ENCODE measurements at places on chromosomes 3 and 15. TPM values are rescaled to one million over a fixed set of nuclear protein-coding genes. Genes with fewer than 3 reads are reported as not detected.

SERPINI2 gene
- not detected for polyA plus RNA-seq

DNA sequence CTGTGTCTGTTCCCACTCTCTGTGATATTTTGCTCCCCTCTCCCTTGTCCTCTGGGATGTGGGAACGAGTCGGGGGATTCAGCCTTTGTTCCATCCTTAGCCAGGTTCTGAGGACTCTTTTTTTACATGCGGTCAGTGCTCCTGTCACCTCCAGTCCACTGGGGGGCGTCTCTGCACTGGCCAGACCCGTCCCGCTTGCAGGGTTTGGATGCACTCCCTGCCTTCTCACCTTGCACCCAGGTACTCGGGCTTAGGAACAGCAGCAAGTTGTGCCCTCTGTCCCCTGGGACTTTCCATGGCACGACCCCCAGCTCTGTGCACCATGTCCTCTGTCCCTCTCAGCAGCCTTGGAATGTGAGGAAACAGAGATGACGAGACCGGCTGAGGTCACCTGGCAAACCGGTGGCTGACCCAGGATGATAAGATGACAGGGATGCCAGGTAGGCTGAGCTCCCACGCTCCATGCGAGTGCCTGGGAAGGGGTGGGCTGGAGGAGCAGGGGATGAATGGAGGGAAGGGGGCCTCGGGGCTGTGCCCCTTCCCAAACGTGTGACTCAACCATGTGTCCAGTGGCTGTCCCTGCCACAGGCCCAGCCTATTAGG is 27.3 kb upstream of the FGD5 start:
- H3K4me1 ChIP-seq: no peaks in the 10 kb centered on the region
- peak; percentile 65 for DNase-seq
- H3K27ac ChIP-seq: no peak overlapping the region
- H3K4me3 ChIP-seq: no peak overlapping the region
- H3K36me3 ChIP-seq: no peaks in the 10 kb centered on the region

DNA sequence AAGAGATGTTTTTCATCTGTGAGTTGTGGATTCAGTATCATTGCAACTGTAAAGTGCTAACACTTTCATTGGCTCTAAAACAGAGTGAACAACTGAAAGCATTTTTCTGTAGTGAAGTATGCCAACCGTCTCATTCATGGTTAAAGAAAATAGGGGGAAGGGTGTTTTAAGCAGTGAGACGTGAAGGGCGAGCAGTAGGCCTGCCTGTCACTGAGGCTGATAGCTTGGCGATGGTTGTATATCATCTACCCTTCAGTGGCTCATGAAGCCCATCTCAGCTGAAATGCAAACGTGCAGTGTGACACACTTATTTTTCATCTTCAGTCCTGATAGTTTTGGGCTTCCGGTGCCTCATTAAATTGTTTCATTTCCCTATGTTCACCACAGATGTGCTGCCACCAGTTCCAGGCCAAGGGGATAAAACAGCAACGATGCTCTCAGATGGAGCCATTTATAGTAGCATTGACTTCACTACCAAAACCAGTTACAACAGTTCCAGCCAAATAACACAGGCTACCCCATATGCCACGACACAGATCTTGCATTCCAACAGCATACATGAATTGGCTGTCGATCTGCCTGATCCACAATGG is 562.0 kb downstream of the ROBO2 start:
- no peak for DNase-seq
- H3K4me1 ChIP-seq: no peaks in the 10 kb centered on the region
- no peaks in the 10 kb centered on the region for H3K27me3 ChIP-seq
- no peak overlapping the region for H3K4me3 ChIP-seq
- H3K36me3 ChIP-seq: no peaks in the 10 kb centered on the region

LMCD1 gene
- 18.6 TPM for polyA plus RNA-seq

- H3K4me3 ChIP-seq: no peak overlapping the region
- no peaks in the 10 kb centered on the region for H3K4me1 ChIP-seq
- peak; percentile 41 for DNase-seq
- no peak overlapping the region for H3K27ac ChIP-seq
- no peaks in the 10 kb centered on the region for H3K27me3 ChIP-seq
- H3K36me3 ChIP-seq: peaks cover 27% of the 10 kb centered on the region
Measured at GRCh38 chr15:90482124-90483011, 47.4 kb upstream of the CRTC3 start.

CFAP161 gene
- not detected for polyA plus RNA-seq

PLA2G4D gene
- polyA plus RNA-seq: not detected

DNA sequence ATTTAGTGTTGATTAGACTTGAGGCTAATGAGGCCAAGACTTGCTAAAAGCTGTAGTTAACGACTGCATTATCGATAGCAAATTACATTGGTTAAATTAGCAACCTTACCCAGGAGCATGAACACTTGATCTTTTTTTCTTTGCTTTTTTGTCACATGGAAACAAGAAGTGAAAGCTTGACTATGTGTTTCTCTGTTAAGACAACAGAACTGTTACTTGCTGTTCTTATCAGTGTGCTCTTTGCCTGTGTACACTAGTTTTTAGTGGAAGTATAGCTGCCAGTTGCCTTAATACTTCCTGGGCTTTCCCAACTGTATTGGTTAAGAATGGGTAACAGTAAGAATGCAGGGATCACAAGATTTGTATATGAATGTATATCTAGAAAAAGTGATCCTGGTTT is 625.5 kb downstream of the NAALADL2 start:
- no peak for DNase-seq
- no peak overlapping the region for H3K27ac ChIP-seq
- no peaks in the 10 kb centered on the region for H3K36me3 ChIP-seq

- DNase-seq: no peak
- H3K4me3 ChIP-seq: no peak overlapping the region
- H3K27me3 ChIP-seq: no peaks in the 10 kb centered on the region
- H3K4me1 ChIP-seq: no peaks in the 10 kb centered on the region
- no peaks in the 10 kb centered on the region for H3K36me3 ChIP-seq
- no peak overlapping the region for H3K27ac ChIP-seq
Measured at GRCh38 chr3:122661633-122662032, 19.0 kb upstream of the PARP14 start.

- H3K27me3 ChIP-seq: peaks cover 4% of the 10 kb centered on the region
- H3K4me1 ChIP-seq: peaks cover 17% of the 10 kb centered on the region
- no peaks in the 10 kb centered on the region for H3K36me3 ChIP-seq
- no peak for DNase-seq
- H3K27ac ChIP-seq: peak overlapping the region; percentile 88
- H3K4me3 ChIP-seq: no peak overlapping the region
Measured at GRCh38 chr15:44186705-44187104, 8.4 kb downstream of the FRMD5 start.

- no peak for DNase-seq
- no peaks in the 10 kb centered on the region for H3K4me1 ChIP-seq
- no peak overlapping the region for H3K27ac ChIP-seq
- H3K4me3 ChIP-seq: no peak overlapping the region
- H3K27me3 ChIP-seq: no peaks in the 10 kb centered on the region
- no peaks in the 10 kb centered on the region for H3K36me3 ChIP-seq
Measured at GRCh38 chr3:191915712-191916111, 454.7 kb downstream of the PYDC2 start.

DNA sequence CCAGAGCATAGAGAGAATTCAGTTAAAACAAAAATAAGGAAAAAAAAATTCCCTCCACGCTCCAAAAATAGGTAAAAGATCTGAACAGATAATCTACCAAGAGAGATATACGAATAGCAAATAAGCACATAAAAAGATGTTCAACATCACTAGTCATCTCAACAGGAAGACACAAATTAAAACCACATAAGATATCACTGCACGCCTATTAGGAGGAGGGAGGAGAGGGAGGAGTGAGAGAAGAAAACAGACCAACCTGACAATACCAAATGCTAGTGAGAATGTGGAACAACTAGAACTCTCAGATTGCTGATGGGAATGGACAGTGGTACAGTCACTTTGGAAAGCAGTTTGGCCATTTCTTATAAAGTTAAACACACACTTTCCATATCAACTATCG is 212.5 kb downstream of the FMN1 start:
- H3K36me3 ChIP-seq: no peaks in the 10 kb centered on the region
- H3K27me3 ChIP-seq: no peaks in the 10 kb centered on the region
- no peak overlapping the region for H3K27ac ChIP-seq

MYL3 gene
- polyA plus RNA-seq: 2,590 TPM

GRCh38 chr15:61644550-61644949 is 415.4 kb upstream of the RORA start:
- peaks cover 17% of the 10 kb centered on the region for H3K4me1 ChIP-seq
- no peaks in the 10 kb centered on the region for H3K36me3 ChIP-seq
- peaks cover 11% of the 10 kb centered on the region for H3K27me3 ChIP-seq
- H3K4me3 ChIP-seq: no peak overlapping the region
- peak; percentile 9 for DNase-seq

DNA sequence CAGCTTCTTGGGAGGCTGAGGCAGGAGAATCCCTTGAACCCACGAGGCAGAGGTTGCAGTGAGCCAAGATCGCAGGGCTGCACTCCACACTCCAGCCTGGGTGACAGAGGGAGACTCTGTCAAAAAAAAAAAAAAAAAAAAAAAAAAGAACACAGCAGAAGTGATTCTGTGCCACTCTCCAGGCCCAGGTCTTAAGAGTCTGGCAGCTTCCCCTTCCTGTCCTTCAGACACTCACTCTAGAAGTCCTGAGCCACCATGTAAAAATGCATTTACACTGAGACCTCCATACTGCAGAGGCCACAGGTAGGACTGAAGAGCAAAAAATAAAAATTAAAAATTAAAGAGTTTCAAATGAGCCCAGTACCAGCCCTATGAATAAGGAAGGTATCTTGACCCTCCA is 11.8 kb upstream of the CDV3 start:
- no peak overlapping the region for H3K27ac ChIP-seq
- H3K4me1 ChIP-seq: no peaks in the 10 kb centered on the region
- no peak for DNase-seq
- H3K27me3 ChIP-seq: no peaks in the 10 kb centered on the region
- no peak overlapping the region for H3K4me3 ChIP-seq

DNA sequence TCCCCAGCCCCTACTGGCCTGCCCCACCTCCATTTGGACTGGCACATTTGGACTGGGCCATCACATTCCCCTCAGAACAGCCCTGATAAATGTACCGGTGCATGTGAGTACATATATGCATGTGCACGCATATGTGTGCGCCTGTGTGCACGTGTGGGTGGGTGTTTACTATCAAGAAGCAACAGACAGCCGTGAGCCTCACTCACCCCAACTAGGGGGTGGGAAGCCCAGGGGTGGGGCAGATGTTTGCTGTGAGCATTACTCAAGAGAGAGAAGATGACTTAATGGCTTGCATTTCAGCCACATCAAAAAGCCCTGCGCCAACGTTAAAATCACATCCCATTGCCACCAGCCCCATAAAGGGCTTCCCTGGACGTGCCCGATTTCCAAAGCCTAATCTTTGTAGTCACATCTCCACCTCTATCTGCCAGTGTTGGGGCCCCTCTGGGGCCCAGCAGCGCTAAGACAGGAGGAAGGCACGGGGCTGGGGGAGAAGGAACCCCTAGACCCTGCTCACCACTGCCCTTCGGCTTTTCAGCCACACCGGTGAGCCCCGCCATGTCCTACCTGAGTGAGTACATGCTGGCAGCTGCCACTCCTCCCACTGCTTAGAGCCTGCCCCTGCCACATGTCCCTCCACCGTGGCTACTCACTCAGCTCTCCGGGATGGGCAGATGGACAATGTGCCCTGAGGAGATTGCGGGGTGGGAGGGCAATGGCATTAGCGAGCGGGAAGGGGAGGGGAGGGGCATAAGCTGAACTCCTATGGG is 10.9 kb downstream of the ITIH3 start:
- DNase-seq: no peak
- H3K36me3 ChIP-seq: no peaks in the 10 kb centered on the region
- H3K4me1 ChIP-seq: no peaks in the 10 kb centered on the region
- H3K27me3 ChIP-seq: peaks cover 3% of the 10 kb centered on the region
- H3K27ac ChIP-seq: no peak overlapping the region
- no peak overlapping the region for H3K4me3 ChIP-seq

GRCh38 chr3:69251078-69251805 is 128.8 kb upstream of the LMOD3 start:
- peak; percentile 18 for DNase-seq
- no peaks in the 10 kb centered on the region for H3K36me3 ChIP-seq
- no peak overlapping the region for H3K4me3 ChIP-seq
- peaks cover 37% of the 10 kb centered on the region for H3K4me1 ChIP-seq
- H3K27me3 ChIP-seq: no peaks in the 10 kb centered on the region
- H3K27ac ChIP-seq: peak overlapping the region; percentile 71

DNA sequence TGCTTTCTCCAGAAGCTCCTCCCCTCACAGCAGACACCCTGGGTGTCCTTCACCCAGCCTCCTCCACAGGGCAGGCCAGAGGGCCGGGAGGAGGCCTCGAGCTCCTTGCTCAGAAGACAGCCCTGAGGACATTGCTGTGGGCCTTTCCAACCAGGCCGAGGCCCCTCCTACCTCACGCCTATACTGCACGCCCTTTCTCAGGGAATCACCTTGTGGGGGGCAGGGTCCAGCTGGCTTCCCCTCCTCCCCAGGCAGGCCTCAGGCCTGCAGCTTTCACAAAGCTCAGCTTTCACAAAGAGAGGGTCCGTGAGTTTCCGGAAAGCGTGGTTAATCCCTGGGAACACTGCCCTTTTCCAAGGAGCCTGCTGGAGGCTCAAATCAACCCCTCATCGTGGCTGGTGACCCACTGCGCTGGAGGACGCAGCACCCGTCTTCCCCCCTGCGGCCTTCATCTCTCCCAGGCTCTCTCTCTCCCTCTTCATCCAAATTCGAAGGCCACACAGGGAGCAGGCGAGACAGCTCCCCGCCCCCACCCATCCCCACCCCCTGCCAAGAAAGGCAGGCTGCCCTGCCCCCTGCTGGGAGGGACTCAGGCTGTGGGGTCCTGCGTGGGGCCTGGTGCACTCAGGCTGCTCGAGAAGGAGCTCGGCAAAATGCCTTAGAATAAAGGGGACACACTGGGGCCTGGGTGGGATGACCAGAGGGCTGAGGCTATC is 79.4 kb downstream of the OCA2 start:
- no peaks in the 10 kb centered on the region for H3K27me3 ChIP-seq
- H3K27ac ChIP-seq: no peak overlapping the region
- H3K4me3 ChIP-seq: no peak overlapping the region
- no peaks in the 10 kb centered on the region for H3K36me3 ChIP-seq
- no peak for DNase-seq
- no peaks in the 10 kb centered on the region for H3K4me1 ChIP-seq

PCOLCE2 gene
- 5.4 TPM for polyA plus RNA-seq

CASR gene
- polyA plus RNA-seq: not detected

GRCh38 chr15:85837881-85838280 is 43.2 kb upstream of the KLHL25 start:
- H3K4me1 ChIP-seq: peaks cover 3% of the 10 kb centered on the region
- DNase-seq: no peak
- peaks cover 5% of the 10 kb centered on the region for H3K27me3 ChIP-seq
- H3K27ac ChIP-seq: no peak overlapping the region

ZIC1 gene
- polyA plus RNA-seq: 0.35 TPM

- no peaks in the 10 kb centered on the region for H3K36me3 ChIP-seq
- no peak overlapping the region for H3K27ac ChIP-seq
- no peaks in the 10 kb centered on the region for H3K4me1 ChIP-seq
- no peak for DNase-seq
- H3K27me3 ChIP-seq: no peaks in the 10 kb centered on the region
Measured at GRCh38 chr15:101381671-101382212, 86.7 kb upstream of the SNRPA1 start.

GOLGA8N gene
- 1.5 TPM for polyA plus RNA-seq

DNA sequence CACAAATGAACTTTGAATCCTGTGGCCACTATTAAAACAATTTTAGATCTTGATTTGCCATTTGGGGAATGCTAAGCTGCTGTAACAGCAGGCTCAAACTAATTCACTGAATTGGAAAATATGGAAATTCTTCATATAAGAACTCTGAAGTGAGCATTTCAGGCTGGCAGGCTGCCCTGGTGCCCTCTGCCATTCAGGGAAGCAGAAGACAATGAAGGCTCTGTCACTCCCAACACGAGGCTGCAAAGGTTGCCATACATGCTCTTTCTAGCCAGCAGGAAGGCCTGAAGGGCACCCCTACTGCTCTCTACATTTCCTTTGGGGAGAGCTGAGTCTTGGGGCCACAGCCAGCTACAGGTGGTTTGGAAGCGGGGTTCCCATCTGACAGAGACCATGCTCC is 88.0 kb downstream of the GABRG3 start:
- H3K4me1 ChIP-seq: no peaks in the 10 kb centered on the region
- no peak overlapping the region for H3K27ac ChIP-seq
- no peaks in the 10 kb centered on the region for H3K27me3 ChIP-seq

Data from cardiac muscle cell (in vitro differentiated cells and primary cell).